Stimulated activated CD4-positive, alpha-beta T cell treated with anti-CD3 and anti-CD28 coated beads, Interleukin-2, amount 100 ng/mL, for 24 hours (primary cell): ENCODE measurements at places on chromosomes 3 and 15.

- no peak for DNase-seq
Measured at GRCh38 chr3:79005084-79005483, 762.7 kb downstream of the ROBO1 start.

DNA sequence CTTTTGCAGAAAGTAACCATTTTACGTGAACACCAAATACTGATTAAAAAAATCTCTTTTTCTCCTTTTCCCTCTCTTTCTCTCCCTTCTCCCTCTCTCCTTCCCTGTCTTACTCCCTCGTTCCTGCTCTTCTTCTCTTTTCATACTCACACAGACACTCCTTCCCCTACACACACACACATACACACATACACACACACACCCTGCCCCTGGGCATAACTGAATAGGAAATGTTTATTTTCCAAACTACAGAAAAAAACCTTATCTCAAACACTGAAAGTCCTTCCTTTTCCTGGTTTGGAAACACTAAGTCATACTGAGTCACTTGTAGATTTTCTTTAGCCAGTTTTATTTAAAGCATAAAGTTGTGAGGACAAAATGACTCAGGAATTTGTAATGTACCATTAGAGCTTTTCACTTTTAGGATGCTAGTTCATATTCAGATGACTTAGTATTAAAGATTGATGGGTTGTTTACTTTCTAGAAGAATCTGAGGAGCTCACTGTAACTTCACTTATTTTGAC lies 62.4 kb downstream of the MBNL1 start:
- DNase-seq, result no peak

DNA sequence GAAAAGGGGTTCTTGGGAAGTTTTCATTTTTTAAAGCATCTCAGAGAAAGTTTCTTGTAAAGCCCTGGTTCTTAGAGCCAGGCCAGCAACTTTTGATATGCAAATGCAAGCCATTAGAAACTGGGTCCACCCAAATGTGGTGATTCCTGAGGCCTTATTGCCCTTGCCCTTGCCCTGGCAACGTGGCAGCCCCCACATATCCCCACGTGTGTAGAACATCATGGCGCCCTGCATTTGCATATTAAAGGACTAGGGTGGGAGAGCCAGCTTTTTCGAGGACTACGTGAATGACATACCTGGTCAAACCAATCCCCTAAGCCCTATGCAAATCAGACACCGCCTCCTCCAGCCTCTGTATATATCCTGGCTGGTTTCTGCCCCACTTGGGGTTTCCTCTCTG lies 314.9 kb upstream of the NECTIN3 start:
- DNase-seq, result no peak

DNA sequence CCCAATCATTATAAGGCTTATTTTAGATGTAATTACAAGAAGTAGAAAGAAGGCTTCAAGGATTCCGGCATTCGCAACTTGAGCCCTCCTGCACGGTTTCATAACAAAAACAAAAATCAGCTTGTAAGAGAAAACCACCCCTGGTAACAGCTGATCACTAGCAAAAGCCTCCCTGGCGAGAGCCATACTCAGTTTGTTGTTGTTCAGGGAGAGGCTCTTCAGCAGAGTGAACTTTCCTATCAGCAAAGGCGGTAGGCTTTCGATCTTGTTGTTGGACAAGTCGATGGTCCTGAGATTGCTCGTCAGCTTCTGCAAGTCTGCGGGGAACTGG lies 710 bp downstream of the LRRC57 start:
- DNase-seq, result no peak

DNA sequence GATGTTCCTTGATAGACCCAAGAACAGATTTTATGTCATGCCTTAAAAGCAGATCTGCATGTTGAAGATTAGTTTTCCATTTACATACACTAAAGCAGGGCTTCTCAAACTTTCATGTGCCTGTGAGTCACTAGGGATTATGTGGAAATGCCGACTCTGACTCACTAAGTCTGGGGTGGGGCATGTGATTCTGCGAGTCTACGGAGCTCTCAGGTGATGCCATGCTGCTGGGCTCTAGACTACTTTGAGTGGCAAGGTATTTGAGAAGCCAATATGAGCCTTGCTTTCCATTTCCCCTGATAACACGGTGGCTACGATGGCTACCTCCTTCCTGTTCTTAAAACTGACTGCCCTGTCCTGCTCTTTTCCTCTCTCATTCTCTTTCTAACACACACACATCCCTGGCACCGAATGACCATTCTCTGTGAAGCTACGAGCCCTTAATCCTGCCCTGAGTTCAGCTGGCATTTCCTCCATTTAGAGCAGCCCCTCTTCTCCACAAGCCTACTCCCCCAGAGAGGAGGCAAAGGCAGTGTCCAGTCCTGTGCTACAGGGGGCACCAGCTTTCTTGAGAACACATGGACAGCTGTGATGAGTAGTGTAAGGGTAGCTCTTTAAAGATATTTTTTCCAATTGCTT lies 39.7 kb upstream of the PYGO1 start:
- no peak for DNase-seq

- DNase-seq, result no peak
Measured at GRCh38 chr3:14758959-14759358, 59.8 kb upstream of the FGD5 start.

GRCh38 chr3:50162034-50162883 lies 7.1 kb downstream of the SEMA3F start:
- no peak for DNase-seq

DNA sequence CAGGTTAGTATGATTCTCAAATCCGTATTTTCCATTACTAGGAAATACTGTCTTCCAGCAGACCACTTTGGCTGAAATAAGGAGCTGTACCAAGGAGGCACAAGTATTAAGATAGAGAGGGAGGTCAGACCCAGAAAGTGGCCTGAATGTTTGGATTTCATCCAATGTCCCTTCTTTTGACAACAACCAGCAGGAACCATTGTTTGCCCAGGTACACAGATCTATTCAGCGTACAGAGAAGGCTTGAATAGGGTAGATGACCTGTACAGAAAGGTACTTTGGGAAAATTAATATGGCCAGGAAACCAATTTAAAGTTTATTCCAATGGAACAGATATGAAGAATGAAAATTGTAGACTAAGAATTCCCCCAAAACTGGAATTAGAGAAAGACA lies 12.6 kb downstream of the MTHFS start:
- no peak for DNase-seq
